Keratinocyte (primary cell): ENCODE measurements at places on chromosomes 1 and 21. TPM values are rescaled to one million over a fixed set of nuclear protein-coding genes. Genes with fewer than 3 reads are reported as not detected.

Gene HMGCS2
- 0.05 TPM in 1 of 3 replicates, not detected in the others for polyA plus RNA-seq

Gene GPR37L1
- polyA plus RNA-seq, result 0.01 TPM in 2 of 3 replicates, not detected in the other

DNA sequence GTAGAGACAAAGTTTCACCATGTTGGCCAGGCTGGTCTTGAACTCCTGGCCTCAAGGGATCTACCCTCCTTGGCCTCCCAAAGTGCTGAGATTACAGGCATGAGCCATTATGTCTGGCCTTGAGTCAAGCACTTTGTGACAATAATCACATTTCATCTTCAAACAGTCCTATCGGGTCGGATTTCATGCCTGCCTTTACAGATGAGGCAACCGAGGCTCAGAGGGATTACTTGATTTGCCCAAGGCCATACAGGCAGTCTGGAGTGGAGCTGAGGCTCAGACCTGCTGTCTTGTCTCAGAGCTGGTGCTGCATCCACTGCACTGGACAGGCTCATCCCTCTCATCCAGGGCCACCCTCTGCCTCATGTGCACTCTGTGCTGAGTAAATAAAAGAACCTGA is 26.6 kb downstream of the FAM151A start:
- DNase-seq, result no peak

GRCh38 chr1:169546087-169546995 is 39.9 kb downstream of the F5 start:
- peak; percentile 36 for DNase-seq

- no peak for DNase-seq
Observed at GRCh38 chr1:224217655-224218623, 34.9 kb downstream of the DEGS1 start.

- no peak for DNase-seq
Observed at GRCh38 chr1:11780380-11781147, 18.6 kb downstream of the C1orf167 start.

GRCh38 chr21:32329331-32329730 is 30.7 kb downstream of the MRAP start:
- no peak for DNase-seq

- no peak for DNase-seq
Observed at GRCh38 chr1:32180186-32181060, 948 bp downstream of the TXLNA start.

DNA sequence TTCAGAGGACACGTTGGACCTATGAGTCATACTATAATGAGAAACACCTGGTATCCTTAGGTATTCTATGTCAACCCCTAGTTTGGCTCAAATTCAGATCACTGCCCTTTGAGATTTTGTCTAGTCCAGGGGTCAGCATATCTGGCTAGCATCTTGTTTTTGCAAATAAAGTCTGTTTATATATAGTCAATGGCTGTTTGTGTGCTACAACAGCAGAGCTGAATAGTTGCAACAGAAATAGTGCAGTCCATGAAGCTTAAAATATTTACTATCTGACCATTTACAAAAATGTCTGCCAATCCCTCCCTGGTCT is 48.5 kb upstream of the EDEM3 start:
- DNase-seq, result no peak

DNA sequence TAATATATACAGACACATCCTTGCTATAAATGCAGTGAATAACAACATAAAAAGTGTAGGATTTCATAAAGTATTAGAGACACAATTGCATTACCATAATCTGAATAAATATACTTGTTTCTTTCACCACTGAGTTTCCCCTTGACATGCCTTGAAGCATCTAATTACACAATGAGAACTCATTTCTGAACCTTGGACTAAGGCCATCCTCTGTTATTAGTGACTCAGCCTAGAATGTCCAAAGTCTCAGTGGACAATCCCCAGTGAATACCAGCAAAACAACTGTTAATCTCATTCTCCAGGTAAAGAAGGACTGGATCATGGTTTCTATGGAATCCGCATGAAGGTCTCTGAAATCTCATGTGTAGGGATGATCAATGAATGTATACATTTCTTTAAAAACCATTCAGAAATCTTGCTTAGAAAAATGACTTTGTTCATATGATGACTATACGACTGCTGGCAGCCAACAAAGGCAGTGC is at the start of gene OR2L5:
TSS of gene OR2L5 (plus strand) at position 432 of the 482 bp plus-strand sequence. CDS start 8,288 bp downstream, outside the sequence.
- DNase-seq, result no peak

GRCh38 chr1:107695341-107695740 is 269.6 kb downstream of the VAV3 start:
- DNase-seq, result no peak
